ENCODE measurements at places on chromosomes 6 and 20.

DNA sequence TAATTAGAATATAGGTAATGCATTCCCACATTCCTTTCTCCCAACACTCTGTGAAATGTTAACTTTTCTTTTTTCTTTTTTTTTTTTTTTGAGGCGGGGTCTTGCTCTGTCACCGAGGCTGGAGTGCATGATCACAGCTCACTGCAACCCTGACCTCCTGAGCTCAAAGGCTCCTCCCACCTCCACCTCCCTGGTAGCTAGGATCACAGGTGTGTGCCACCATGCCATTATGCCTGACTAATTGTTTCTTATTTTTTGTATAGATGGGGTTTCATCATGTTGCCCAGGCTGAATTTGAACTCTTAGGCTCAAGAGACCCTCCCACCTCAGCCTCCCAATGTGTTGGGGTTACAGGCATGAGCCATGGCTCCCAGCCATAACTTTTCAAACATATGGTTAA is 135.7 kb upstream of the SHLD1 start:
- no peaks in the 10 kb centered on the region for H3K4me1 ChIP-seq
- H3K36me3 ChIP-seq, result no peaks in the 10 kb centered on the region
- no peaks in the 10 kb centered on the region for H3K27me3 ChIP-seq
- H3K4me3 ChIP-seq, result no peak overlapping the region
- no peak for DNase-seq

DNA sequence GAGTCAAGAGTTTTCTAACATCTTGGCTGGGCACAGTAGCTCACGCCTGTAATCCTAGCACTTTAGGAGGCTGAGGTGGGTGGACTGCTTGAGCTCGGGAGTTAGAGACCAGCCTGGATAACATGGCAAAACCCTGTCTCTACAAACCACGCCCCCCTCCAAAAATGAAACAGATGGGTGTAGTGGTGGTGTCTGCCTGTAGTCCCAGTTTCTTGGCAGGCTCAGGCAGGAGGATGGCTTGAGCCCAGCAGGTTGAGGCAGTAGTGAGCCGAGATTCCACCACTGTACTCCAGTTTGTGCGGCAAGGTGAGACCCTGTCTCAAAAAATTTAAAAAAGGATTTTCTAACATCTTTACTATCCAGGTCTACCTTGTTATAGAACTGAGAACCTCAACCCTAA is 22.0 kb downstream of the FAM8A1 start:
- H3K4me1 ChIP-seq, result no peaks in the 10 kb centered on the region
- no peaks in the 10 kb centered on the region for H3K27me3 ChIP-seq
- DNase-seq, result no peak
- no peaks in the 10 kb centered on the region for H3K36me3 ChIP-seq
- H3K4me3 ChIP-seq, result no peak overlapping the region

DNA sequence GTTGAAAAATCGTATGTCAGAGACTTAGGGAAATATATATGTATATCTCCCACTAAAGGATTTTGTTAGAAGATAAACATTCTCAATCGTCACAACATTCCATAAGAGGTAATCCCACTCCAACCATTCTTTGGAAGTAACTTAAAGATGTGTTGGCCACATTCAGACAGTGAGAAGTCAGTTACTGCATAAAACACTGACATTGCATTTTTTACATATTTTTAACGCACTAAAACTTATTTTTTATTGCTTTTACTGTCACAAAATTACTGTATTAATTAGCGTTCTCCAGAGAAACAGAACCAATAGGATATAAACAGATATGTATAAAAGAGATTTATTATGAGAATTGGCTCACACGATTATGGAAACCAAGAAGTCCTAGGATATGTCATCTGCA is 74.3 kb upstream of the VGLL2 start:
- H3K4me3 ChIP-seq, result no peak overlapping the region
- no peak for DNase-seq
- H3K27me3 ChIP-seq, result no peaks in the 10 kb centered on the region
- no peaks in the 10 kb centered on the region for H3K4me1 ChIP-seq
- no peaks in the 10 kb centered on the region for H3K36me3 ChIP-seq

GRCh38 chr6:57316581-57317059 is 810 bp upstream of the PRIM2 start:
- no peaks in the 10 kb centered on the region for H3K36me3 ChIP-seq
- no peaks in the 10 kb centered on the region for H3K4me1 ChIP-seq
- H3K4me3 ChIP-seq, result peak overlapping the region; percentile 60
- no peaks in the 10 kb centered on the region for H3K27me3 ChIP-seq

- H3K27ac ChIP-seq, result no peak overlapping the region
- H3K4me3 ChIP-seq, result no peak overlapping the region
- H3K36me3 ChIP-seq, result no peaks in the 10 kb centered on the region
- H3K27me3 ChIP-seq, result no peaks in the 10 kb centered on the region
These were observed 744.9 kb downstream of the PTPRT start for GRCh38 chr20:42444799-42445198.

- DNase-seq, result no peak
- H3K36me3 ChIP-seq, result no peaks in the 10 kb centered on the region
- H3K4me1 ChIP-seq, result no peaks in the 10 kb centered on the region
- no peak overlapping the region for H3K4me3 ChIP-seq
- H3K27me3 ChIP-seq, result no peaks in the 10 kb centered on the region
- H3K27ac ChIP-seq, result no peak overlapping the region
These were observed 6.4 kb upstream of the METTL24 start for GRCh38 chr6:110364364-110365105.

- no peaks in the 10 kb centered on the region for H3K4me1 ChIP-seq
- DNase-seq, result no peak
- no peaks in the 10 kb centered on the region for H3K36me3 ChIP-seq
- H3K4me3 ChIP-seq, result no peak overlapping the region
- no peak overlapping the region for H3K27ac ChIP-seq
These were observed 49.6 kb upstream of the CD93 start for GRCh38 chr20:23135449-23136420.

GRCh38 chr6:35500782-35501181 is 3.9 kb upstream of the TEAD3 start:
- H3K27me3 ChIP-seq, result no peaks in the 10 kb centered on the region
- no peaks in the 10 kb centered on the region for H3K36me3 ChIP-seq
- no peak overlapping the region for H3K4me3 ChIP-seq
- H3K27ac ChIP-seq, result no peak overlapping the region

DNA sequence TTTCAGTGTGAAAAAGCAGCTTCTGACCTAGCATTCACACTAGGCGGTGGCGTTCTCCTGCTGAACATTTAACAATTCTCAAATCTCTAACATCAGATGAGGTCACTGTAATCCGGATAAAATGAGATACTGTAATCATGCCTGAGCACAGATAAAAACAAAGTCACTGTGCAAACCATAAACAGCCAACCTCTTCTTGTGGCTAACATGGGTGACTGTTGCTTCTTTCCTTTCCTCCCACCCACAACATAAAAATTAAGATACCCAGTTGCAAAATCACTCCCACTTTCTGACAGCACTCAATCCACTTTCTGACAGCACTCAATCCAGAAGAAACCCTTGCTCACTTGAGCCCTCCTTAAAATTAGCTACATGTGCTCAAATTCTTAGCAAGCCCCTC is 11.5 kb upstream of the ALDH8A1 start:
- H3K27ac ChIP-seq, result no peak overlapping the region
- no peaks in the 10 kb centered on the region for H3K4me1 ChIP-seq
- no peak for DNase-seq
- H3K36me3 ChIP-seq, result no peaks in the 10 kb centered on the region
- no peak overlapping the region for H3K4me3 ChIP-seq

GRCh38 chr20:16107172-16107870 is 465.9 kb downstream of the KIF16B start:
- no peak overlapping the region for H3K4me3 ChIP-seq
- H3K36me3 ChIP-seq, result no peaks in the 10 kb centered on the region
- peak; percentile 32 for DNase-seq
- no peak overlapping the region for H3K27ac ChIP-seq
- no peaks in the 10 kb centered on the region for H3K27me3 ChIP-seq

DNA sequence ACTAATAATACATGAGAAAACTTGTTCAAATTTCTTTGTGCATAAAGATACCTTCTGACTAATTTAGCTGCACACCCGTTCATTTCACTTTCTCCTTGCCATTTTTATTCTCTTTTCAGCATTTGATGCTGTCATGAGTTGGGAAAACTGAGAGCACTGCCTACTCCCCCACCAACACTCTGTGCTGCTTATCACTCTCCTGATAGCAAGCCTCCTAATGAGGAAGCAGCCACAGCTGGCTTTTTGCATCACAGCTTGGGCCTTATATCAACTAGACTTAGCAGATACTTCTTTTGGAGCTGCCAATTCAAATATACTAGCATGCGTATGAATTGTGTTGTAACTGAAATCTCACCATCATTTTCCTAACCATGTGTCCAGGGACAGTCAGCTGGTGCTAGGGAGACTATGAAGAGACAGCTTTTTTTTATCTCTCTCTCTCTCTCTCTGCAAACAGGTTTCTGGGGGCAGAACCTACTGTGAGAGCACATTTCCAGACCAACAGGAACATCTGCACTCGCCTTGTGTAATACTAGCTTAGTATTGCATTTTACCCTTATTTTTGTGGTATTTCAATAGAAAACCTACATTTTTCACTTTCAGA is 699.0 kb downstream of the KHDRBS2 start:
- H3K27me3 ChIP-seq, result no peaks in the 10 kb centered on the region
- H3K27ac ChIP-seq, result no peak overlapping the region
- no peaks in the 10 kb centered on the region for H3K36me3 ChIP-seq
- H3K4me1 ChIP-seq, result no peaks in the 10 kb centered on the region

DNA sequence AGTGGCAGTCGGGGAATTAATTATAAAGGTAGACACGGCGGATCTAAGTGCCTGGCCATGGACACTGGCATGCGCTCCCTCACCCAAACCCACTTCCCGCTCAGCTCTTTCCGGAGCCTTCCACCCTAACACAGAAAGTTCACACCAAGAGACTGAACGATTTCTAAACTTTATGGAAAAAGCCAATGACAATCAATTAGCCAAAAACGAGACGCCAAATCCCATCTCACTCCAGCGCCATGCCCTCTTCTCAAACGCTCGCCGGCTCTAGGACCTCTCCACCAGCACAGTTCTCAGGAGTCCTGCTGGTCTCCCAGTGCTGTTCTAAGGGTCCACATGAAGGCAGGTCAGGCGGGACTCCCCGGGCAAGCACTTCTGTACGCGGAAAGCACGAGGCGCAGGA is 641 bp downstream of the SF3B5 start:
- H3K27ac ChIP-seq, result peak overlapping the region; percentile 75
- H3K36me3 ChIP-seq, result no peaks in the 10 kb centered on the region
- peaks cover 10% of the 10 kb centered on the region for H3K4me1 ChIP-seq
- no peaks in the 10 kb centered on the region for H3K27me3 ChIP-seq
- DNase-seq, result no peak
- H3K4me3 ChIP-seq, result peak overlapping the region; percentile 79

DNA sequence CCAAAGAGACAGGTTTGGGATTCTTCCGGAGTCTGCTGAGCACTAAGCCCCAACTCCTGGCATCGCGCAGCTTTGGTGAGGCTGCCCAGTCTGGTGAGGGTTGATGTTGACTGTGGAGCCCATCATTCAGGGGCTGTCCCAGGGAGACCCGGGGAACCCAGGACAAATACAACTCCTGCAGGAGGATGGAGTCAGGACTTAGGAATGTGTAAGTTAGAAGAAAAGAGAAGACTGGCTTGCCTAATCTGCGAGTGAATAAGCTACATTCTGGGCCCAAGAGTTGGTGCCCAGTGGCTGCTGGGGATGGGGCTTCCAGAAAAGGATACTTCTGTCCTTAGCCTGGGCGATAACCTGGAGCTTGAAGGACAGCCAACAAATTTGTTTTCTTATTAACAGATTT is 47.9 kb downstream of the STK35 start:
- H3K4me3 ChIP-seq, result no peak overlapping the region
- H3K36me3 ChIP-seq, result no peaks in the 10 kb centered on the region
- no peaks in the 10 kb centered on the region for H3K4me1 ChIP-seq
- H3K27me3 ChIP-seq, result no peaks in the 10 kb centered on the region
- H3K27ac ChIP-seq, result no peak overlapping the region

GRCh38 chr6:144315981-144316861 is 31.1 kb downstream of the UTRN start:
- no peak overlapping the region for H3K27ac ChIP-seq
- H3K4me3 ChIP-seq, result no peak overlapping the region
- no peaks in the 10 kb centered on the region for H3K27me3 ChIP-seq

GRCh38 chr6:31557443-31558317 is 10.3 kb downstream of the NFKBIL1 start:
- no peak overlapping the region for H3K27ac ChIP-seq
- H3K27me3 ChIP-seq, result no peaks in the 10 kb centered on the region
- H3K4me1 ChIP-seq, result no peaks in the 10 kb centered on the region
- no peak overlapping the region for H3K4me3 ChIP-seq
- no peaks in the 10 kb centered on the region for H3K36me3 ChIP-seq

DNA sequence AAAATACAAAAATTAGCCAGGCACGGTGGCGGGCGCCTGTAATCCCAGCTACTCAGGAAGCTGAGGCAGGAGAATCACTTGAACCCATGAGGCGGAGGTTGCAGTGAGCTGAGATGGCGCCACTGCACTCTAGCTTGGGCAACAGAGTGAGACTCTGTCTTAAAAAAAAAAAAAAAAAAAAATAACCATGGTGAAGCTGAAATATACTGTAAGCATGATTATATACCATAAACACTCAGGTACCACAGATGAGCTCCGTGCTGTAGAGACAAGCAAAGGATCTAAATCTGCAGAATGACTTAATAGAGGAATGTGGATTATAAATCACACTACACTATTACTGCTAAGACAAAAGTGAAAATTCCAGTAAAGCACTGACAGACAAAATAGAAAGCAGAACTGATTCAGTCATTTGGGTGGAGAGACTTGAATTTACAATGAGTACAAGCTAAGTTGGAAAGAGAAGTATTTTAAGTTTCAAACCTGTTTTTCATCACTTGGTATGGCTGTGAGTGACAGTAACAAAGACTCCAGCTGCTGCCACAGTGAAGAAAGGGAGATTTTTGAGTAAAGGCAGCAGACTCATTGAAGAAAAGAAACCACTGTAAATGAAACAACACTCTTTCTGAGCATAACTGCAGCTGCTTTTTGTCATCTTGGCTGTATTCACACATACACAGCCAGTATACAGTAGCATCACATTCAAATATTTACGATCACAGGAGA is 322.1 kb downstream of the RNGTT start:
- no peak overlapping the region for H3K4me3 ChIP-seq
- no peaks in the 10 kb centered on the region for H3K4me1 ChIP-seq
- no peak for DNase-seq
- H3K27me3 ChIP-seq, result no peaks in the 10 kb centered on the region
- H3K27ac ChIP-seq, result no peak overlapping the region

GRCh38 chr6:80029470-80029869 is 25.0 kb downstream of the TTK start:
- DNase-seq, result no peak
- no peak overlapping the region for H3K27ac ChIP-seq
- H3K4me1 ChIP-seq, result no peaks in the 10 kb centered on the region
- no peaks in the 10 kb centered on the region for H3K36me3 ChIP-seq
